Thyroid gland (tissue), 4 donors: ENCODE measurements at places on chromosomes 6 and 20. TPM values are rescaled to one million over a fixed set of nuclear protein-coding genes. Genes with fewer than 3 reads are reported as not detected.
A peak's percentile ranks its signal among the peaks of the same experiment; 100 is the strongest.

GRCh38 chr6:159311618-159312017 lies 142.4 kb downstream of the FNDC1 start:
- DNase-seq, result no peak

Gene LY6G6D
- not detected for total RNA-seq

GRCh38 chr6:148617530-148617929 lies 129.3 kb upstream of the UST start:
- no peak for DNase-seq

Gene ZBP1
- not detected for total RNA-seq

Gene PPP1R14C
- 80.8 TPM for total RNA-seq

GRCh38 chr20:41300383-41300782 lies 17.1 kb downstream of the ZHX3 start:
- peak; percentile 35 for DNase-seq

DNA sequence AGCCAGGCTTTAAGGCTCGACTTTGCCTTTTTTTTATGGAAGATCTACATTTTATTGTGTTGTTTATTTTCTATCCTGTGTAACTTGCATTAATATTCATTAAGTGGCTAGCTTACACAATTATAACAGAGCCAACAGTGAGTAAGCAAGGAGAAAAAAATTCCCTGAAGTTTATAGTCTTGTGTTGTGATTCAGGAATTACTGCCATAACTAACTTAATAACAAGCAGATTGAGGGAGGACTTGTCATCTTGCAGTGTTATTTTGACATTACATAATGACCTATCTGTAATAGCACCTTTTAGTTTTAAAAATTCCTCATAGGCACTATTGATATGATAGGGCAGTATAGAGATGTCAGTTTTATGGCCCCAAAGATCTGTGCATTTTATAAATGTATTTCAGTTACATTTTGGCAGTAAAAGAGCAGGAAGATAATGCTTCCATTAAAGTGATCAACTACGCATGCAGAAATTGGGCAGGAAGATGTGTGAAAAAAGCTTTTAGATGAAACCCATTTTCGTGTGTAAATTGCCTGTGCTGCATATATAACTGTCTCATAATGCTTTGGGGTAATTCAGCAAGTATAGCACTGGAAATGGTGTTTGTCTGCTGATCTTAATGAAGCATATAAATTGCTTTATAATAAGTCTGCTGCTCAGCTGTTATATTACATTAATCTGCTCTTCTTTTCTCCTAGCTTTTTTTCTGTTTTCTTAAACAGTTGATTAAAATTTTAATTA lies 123.0 kb downstream of the SMAP1 start:
- DNase-seq, result no peak

DNA sequence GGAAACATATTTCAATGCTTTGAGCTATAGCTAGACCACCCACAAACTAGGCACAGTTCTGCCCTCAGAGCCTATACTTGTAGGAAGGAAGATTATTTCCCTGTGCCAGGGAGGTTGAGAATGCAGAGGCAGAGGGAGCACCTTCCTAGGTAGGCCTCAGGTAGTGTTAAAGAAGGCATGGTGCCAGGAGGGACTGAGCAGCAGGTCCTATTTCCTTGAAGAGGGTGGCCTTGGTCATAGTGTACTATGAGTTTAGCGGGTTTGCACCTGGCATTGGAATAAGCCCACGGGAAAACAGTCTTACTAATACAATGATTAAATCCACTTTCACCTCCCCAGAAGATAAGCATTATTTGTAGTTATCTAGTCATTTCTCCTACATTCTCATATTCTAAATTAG lies 375.4 kb downstream of the CDKAL1 start:
- DNase-seq, result no peak

- no peak for DNase-seq
These were observed 81.3 kb downstream of the C6orf52 start for GRCh38 chr6:10613077-10613476.

GRCh38 chr20:9629831-9630230 lies 115.4 kb downstream of the LAMP5 start:
- no peak for DNase-seq

Gene HM13
- total RNA-seq, result 87.9 TPM

DNA sequence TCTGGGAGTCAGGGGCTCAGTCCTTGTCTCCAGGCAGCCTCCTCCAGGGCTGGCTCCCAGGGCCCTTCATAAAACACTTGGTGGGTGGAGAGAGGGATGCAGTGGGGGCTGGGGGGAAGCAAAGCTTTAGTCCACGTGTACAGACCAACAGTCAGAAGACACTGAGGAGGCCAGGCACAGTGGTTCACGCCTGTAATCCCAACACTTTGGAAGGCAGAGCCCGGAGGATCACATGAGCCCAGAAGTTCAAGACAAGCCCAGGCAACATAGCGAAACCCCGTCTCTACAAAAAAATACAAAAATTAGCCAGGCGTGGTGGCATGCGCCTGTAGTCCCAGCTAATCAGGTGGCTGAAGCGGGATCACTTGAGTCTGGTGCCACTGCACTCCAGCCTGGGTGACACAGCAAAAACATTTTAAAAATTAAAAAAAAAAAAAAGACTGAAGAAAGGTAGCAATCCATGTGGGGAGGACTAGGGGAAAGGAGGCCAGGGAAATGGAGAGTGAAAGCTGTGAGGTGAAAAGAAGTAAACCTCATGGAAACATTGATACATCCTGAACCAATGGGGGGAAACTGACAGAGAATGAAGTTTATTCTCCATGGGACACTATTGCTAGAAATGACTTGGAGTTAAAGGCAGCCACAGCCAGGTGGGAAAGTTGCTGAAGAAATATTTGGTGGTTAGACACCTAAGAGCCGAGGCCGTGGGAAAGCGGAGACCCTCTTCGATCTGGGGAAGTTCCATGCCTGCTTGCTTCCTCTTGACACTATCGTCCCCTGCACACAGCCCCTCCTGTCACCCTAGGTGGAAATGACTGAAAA lies 35.4 kb downstream of the PIM1 start:
- peak; percentile 88 for DNase-seq

Gene KHDC1
- total RNA-seq, result 8.4 TPM

GRCh38 chr6:39166912-39167290 lies 51.9 kb upstream of the SAYSD1 start:
- DNase-seq, result no peak

DNA sequence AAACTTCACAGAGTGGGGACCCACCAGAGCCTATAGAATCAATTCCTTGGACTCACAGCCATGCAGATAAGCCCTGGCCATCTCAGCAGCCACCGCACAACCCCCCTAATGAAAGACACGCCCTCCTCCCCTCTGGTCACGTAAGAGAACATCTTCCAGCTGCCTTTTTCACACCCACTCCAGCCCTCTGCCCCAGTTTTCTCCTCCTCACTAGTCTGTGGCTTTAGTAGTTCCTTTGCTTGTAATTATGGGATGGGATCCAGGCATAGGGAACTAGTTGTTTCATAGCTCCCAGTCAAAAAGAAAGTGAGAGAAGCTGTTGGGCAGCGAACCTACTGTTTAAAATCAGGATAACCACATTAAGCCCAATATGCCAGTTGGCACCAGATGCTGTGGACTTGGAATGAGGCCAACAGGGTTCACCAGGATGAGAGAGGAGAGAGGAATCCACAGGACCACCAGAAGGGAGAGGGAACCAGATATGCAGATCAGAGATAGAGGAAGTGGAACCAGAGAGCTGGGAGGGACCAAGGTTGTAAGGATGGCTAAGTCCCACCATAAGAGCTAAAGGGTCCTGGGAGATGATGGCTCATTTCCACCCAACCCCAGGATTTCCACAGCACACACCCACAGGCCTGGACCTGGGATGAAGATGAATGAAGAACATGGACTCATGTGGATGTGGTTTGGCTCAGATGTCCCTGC lies 9.0 kb upstream of the BTN3A1 start:
- no peak for DNase-seq

DNA sequence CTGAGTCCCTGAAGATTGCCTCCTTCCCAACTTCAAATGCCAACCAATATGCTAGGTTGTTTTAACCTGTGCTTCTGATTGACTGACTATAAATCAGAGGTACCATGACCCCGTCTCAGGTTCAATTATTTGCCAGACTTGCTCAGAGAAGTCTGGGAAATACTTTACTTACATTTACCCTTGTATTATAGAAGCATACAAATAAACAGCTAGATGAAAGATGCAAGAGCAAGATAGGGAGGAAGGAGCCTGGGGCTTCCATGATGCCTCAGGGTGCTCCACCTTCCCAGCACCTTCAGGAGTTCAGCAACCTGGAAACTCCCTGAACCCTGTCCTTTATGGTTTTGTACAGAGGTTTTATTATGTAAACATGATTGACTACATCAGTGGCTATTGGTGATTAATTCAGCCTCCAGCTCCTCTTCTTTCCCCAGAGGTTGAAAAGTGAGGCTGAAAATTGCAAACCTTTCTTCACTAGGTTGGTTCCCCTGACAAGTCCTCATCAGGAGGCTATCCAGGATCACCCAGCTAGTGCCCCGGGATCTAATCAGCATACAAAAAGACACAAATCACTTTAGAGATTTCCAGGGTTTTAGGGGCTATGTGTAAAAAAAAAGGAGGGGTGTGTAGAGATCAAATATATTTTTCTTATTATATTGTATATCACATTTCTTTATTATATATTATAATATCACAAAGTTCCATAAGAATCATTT lies 547.7 kb downstream of the EPM2A start:
- DNase-seq, result no peak

Gene PKHD1
- total RNA-seq, result 0.11 TPM

DNA sequence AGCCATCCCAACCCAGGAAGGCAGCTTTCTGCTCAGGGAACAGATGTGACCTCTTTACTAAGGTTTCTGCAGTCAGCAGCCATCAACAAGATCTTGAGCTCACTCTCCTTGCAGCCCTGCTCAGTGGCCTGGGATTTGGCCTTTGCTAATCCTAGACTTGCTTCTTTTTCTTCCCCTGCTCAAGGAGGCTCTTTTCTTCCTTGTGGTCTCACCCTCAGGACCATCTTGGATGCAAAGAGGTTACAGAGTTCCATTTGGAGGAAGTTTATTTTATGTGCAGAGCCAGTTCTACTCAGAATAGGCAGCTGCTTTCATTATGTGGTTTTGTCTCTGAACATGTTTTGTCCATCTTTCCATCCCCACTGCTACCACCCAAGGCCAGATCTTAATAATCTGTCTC lies 49.3 kb downstream of the RALY start:
- no peak for DNase-seq

GRCh38 chr20:36582322-36582721 lies 8.9 kb downstream of the TGIF2 start:
- no peak for DNase-seq

GRCh38 chr20:14126856-14127255 lies 131.5 kb downstream of the MACROD2 start:
- DNase-seq, result no peak

GRCh38 chr6:166511316-166511715 lies 75.2 kb downstream of the RAMACL start:
- no peak for DNase-seq

DNA sequence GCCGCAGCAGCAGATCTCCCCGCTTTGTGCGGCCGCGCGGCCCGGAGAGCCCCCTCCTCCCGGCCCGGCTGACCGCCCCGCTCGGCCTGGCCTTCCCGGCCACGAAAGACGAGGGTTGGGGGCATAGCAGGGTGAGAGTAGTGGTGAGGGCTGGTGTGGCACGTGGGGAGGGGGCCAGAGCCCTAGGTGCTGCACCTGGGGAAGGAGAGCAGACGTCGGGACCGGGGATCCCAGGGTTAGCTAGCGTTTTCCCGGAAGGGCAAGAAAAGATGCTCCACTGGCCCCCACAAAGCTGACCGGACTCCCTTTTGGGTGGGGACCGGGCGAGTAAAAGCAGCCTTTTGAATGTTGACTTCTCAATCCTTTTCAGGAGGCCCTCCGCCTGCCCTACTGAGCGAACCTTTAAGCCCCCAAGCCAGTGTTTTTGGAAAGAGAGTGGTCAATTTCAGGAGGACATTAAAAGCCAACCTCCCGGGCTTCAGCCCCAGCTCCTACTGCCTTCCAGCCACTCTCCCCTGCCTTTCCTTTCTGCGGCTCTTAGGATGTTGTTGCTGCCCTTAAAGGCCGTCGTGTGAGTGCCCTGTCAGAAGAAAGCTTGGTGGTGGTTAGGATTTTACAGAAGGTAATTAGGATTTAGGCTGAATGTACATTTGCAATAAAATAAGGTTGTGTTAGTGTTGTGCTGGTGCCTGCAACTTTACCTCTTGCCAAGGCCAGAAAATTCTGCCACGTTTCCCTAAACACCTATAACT lies 648 bp upstream of the BACH2 start:
- no peak for DNase-seq

- DNase-seq, result no peak
These were observed 53.6 kb upstream of the TTPAL start for GRCh38 chr20:44422083-44422482.

DNA sequence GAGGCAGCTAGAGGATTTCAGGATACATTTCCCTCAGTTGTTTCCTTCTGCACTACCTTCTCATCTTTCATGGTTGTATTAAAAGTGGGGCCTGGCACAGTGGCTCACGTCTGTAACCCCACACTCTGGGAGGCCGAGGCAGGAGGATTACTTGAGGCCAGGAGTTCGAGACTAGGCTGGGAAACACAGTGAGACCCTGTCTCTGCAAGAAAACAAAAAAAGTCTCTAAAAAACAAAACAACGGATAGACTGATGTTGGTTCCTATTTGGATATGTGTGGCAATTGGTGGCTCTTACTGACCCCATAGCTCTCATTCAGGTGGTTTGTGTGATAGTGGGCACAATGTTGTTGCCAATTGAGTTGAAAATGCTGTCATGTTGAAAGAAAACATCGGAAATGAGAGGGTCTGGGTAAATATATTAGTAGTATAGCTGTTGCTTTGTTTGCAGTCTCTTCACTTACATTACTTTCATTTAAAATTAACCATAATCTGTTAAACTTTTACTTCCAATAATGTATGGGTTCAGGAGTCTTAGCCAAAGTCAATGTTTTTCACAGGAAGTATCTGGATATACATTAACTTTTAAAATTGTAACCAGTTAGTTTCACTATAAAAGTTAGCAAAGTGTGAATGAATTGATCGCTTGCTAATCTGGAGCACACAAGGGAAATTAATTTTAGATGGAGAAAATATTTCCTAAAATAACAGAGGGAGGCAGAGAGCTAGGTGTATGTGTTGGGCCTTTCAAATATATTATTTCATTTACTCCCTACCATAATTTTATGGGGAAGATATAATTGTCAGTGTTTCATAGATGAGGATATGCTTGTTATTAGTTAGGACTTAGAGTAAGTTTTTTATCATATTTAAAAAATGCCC lies 31.1 kb downstream of the UTRN start:
- DNase-seq, result no peak

DNA sequence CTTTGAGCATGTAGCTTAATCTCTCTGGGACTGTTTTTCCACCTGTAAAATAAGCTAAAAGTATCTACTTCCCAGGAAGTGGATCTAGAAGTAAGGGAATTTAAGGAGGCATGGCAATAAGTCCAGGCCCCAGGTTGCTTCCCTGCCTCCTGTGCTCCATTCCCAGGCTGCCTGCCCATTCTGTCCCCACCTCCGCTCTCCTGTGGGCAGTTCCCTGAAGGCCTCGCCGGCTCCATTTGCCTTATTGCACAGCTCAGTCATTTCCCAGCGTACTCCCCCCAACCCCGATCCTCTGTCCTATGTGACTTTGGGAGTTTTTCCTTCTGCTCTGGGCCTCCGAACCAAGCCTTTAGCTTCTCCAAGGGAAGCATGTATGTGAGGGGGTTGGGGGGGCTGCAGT lies 4.6 kb downstream of the SLC29A1 start:
- no peak for DNase-seq

Gene CAGE1
- not detected for total RNA-seq

GRCh38 chr6:101392586-101393230 lies 800 bp upstream of the GRIK2 start:
- DNase-seq, result no peak
